Testis (tissue), 5 donors: ENCODE measurements at places on chromosomes 13 and 19.
A peak's percentile ranks its signal among the peaks of the same experiment; 100 is the strongest.

- H3K4me3 ChIP-seq, result no peak overlapping the region
- peaks cover 14% of the 10 kb centered on the region for H3K4me1 ChIP-seq
- no peaks in the 10 kb centered on the region for H3K27me3 ChIP-seq
- DNase-seq, result no peak
Observed at GRCh38 chr19:5086725-5087439, 118.0 kb downstream of the KDM4B start.

GRCh38 chr13:32956595-32956933 is 59.7 kb upstream of the KL start:
- H3K4me1 ChIP-seq, result no peaks in the 10 kb centered on the region
- no peak overlapping the region for H3K4me3 ChIP-seq
- H3K27ac ChIP-seq, result no peak overlapping the region
- DNase-seq, result no peak
- H3K36me3 ChIP-seq, result no peaks in the 10 kb centered on the region

DNA sequence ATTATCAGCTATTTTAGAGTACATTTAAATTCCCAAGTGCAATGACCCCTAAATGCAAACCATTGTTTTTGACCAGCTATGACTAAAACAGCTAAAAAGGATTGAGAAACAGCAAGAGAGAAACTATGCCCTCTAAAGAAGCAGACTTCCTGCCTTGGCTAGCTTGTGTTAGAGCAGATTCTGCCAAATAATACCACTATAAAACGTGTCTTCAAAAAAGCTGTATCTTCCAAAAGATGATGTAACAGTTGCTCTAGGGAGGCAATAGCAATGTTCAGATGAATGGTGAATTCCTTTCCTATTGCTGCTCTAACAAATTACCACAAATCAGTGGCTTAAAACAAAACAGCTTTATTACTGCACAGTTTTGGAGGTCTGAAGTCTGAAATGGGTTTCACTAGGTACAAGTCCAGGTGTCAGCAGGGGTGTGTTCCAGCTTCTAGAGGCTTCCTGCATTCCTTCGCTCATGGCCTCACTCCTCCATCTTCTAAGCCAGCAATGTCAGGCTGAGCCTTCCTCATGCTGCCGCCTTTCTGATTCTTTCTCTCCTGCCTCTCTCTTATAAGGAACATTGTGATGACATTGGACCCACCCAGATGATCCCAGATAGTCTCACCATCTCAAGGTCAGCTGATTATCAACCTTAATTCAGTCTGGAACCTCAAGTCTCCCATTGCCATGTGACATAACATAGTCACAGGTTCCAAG is 84.5 kb downstream of the LRRC63 start:
- no peak overlapping the region for H3K27ac ChIP-seq
- no peaks in the 10 kb centered on the region for H3K36me3 ChIP-seq
- H3K4me1 ChIP-seq, result peaks cover 7% of the 10 kb centered on the region

DNA sequence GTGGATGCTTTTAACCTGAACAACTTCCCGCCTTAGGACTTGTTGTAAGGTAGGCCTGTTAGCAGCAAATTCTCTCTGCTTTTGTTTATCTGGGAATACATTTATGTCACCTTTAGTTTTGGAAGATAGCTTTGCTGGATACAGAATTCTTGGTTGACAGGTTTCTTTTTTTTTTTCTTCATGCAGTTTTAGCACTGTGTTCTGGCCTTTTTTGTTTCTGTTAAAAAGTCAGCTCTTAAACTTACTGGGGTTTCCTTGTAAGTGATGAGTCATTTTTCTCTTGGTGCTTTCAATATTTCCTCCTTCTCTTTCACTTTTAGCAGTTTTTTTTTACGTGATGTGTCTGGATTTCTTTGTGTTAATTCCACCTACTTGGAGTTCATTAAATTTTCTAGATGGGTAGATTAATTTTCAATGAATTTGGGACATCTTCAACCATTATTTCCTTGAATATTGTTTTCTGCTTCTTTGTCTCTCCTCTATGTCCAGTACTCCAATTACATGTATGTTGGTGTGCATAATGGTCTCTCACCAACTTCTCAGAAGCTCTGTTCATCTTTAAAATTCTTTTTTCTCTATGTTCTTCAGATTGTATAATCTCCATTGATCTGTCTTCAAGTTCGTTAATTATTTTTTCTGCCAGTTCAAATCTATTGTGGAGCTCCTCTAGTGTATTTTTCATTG is 188.2 kb upstream of the ZNF536 start:
- no peaks in the 10 kb centered on the region for H3K36me3 ChIP-seq
- H3K4me1 ChIP-seq, result no peaks in the 10 kb centered on the region
- no peak overlapping the region for H3K27ac ChIP-seq
- H3K4me3 ChIP-seq, result no peak overlapping the region
- no peaks in the 10 kb centered on the region for H3K27me3 ChIP-seq
- no peak for DNase-seq

- no peak overlapping the region for H3K4me3 ChIP-seq
- H3K36me3 ChIP-seq, result no peaks in the 10 kb centered on the region
- peak; percentile 17 for DNase-seq
Observed at GRCh38 chr13:60617991-60618733, 221.1 kb downstream of the TDRD3 start.

GRCh38 chr13:46675016-46675415 is 121.9 kb downstream of the ESD start:
- peaks cover 7% of the 10 kb centered on the region for H3K4me1 ChIP-seq
- no peak overlapping the region for H3K27ac ChIP-seq
- no peak overlapping the region for H3K4me3 ChIP-seq
- no peaks in the 10 kb centered on the region for H3K27me3 ChIP-seq
- DNase-seq, result no peak

DNA sequence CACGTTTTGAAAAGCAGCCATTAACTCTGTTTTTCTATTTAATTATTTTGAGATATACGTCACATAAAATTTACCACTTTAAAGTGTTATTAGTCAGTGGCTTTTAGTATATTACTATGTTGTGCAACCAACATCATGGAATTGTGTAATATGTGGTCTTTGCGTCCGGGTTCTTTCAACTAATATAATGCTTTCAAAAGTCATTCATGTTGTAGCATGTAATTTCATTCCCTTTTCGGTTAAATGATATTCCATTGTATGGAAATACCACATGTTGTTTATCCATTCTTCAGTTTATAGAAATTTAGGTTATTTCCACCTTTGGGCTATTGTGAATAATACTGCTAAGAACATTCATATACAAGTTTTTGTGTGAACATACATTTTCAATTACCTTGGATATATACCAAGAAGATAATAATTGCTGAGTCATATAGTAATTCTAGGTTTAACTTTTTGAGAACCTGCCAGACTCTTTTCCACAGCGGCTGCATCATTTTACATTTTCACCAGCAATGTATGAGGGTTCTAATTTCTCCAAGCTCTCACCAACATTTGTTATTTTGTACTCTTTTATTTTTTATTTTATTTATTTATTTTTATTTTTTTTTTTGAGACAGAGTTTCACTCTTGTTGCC is 28.1 kb upstream of the CLDN10 start:
- no peak overlapping the region for H3K27ac ChIP-seq
- no peak for DNase-seq
- H3K4me1 ChIP-seq, result no peaks in the 10 kb centered on the region
- H3K27me3 ChIP-seq, result no peaks in the 10 kb centered on the region
- no peaks in the 10 kb centered on the region for H3K36me3 ChIP-seq
